Omental fat pad (tissue), 4 donors: ENCODE measurements at places on chromosomes 5 and 9.

DNA sequence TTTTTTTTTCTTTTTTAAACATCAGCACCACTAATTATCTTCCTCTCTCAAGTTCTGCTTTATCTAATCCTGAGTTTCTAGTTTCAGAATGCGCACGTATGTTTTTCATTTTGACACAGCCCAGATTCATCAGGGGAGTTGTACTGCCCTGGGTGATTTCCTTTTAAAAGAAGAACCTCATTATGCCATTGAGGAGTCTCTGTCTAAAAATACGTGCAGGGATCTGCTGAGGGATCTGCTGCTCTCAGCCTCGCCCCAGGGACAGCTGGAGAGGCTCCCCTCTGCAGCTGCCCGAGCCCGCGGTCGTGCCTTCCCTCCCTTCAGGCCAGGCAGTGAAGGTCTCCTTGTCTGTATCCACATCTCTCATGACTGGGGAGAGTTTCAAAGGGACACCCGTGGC, 273.1 kb downstream of the ARHGEF28 start:
- DNase-seq = no peak

GRCh38 chr5:58446024-58446423, 13.9 kb downstream of the PLK2 start:
- no peak for DNase-seq

DNA sequence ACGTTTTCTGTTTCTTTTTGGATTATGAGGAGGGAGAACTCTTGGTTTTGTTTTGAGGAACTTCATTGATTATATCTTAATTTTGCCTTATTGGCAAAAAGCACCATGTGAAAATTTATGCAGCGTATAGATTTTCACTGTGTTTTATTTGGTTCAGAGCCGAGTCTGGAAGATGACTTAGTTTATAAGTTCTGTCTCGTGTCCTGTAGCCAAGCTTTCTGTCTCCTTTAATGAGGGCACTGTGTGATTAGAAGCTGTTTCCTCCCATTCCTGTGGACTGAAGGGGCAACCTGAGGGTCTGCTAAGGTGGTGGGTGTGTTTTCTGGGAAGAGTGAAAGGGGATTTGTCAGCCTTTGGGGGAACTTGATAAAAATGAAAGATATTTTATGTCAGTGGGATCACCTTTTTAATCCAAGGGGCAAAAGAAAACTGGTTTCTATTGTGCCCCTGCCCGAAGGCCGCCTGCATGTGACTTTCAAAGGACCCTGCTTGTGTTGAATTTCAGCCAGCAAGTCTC, 262.1 kb downstream of the FANCC start:
- DNase-seq = no peak

DNA sequence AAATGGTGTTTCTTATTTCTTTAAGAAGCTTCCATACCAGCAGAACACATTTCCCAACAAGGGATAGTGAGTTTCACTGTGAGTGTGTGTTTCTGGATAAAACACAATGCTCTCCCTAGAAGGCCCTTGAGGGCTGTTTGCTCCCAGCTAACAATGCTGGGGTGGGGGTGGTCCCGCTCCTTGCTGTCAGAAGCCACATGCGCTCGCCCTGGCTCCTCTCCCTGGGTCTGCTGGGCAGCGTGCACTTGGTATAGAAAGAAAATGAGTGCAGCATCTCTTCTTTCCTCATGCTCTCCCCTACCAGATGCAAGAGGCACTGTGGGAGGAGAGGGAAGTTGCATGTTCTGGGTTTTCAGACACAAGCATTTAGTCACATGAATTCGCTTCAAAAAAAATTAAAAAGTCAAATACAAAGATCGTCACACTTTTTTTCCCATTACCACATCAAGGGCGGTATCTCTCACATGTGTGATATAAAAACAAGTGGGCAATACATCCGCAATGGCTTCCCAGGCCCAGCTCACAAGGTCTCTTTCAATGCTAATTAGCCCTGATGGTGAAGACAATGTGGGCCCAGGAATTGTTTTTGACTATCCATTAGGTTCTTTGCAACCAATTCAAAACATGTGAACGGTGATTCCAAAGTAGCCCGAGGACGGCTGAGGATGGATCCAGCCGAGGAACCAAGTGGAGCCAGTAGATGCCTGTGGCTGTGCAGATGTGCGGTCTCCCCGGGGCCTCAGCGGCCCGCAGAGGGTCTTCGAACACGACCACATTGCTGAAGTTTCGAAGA, 603.6 kb downstream of the IRX1 start:
- no peak for DNase-seq
